ENCODE measurements at places on chromosomes 3 and 15.
A peak's percentile ranks its signal among the peaks of the same experiment; 100 is the strongest.

GRCh38 chr15:76293361-76293760 is 17.9 kb downstream of the ETFA start:
- DNase-seq = no peak

DNA sequence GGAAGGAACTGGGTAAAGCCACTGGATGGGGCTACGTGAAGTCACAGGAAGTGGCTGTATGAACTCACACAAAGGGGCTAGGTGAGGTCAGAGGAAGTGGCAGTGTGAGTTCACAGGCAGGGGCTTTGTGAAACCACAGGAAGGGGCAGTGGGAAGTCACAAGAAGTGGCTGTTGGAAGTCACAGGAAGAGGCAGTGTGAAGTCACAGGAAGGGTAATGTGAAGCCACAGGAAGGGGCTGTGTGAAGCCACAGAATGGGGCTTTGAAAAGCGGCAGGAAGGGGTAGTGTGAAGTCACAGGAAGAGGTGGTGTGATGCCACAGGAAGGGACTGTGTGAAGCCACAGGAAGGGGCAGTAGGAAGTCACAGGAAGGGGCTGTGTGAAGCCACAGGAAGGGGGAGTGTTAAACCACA is 34.6 kb downstream of the GASK1A start:
- DNase-seq = no peak

GRCh38 chr15:54577476-54578250 is 599.4 kb downstream of the UNC13C start:
- DNase-seq = no peak

- DNase-seq = no peak
Measured at GRCh38 chr3:158097593-158098308, 8.5 kb downstream of the SHOX2 start.

GRCh38 chr3:24352893-24353553 is 141.6 kb downstream of the THRB start:
- DNase-seq = no peak

DNA sequence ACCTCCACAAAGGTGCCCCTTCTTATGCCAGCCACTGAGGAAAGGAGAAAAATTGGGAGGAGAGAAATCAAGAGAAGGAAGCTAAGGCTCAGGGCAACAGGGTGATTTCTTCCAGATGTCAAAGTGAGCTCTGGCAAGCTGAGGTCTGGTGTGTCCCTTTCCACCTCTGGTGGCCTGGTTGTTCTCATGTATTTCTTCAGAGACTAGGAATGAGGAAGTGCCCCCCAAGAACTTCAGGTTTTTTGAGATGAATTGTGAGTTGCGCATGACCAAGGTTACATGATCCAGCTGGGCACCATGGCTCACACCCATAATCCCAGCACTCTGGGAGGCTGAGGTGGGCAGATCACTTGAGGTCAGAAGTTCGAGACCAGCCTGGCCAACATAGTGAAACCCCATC is 5.6 kb downstream of the RAB6B start:
- no peak for DNase-seq

DNA sequence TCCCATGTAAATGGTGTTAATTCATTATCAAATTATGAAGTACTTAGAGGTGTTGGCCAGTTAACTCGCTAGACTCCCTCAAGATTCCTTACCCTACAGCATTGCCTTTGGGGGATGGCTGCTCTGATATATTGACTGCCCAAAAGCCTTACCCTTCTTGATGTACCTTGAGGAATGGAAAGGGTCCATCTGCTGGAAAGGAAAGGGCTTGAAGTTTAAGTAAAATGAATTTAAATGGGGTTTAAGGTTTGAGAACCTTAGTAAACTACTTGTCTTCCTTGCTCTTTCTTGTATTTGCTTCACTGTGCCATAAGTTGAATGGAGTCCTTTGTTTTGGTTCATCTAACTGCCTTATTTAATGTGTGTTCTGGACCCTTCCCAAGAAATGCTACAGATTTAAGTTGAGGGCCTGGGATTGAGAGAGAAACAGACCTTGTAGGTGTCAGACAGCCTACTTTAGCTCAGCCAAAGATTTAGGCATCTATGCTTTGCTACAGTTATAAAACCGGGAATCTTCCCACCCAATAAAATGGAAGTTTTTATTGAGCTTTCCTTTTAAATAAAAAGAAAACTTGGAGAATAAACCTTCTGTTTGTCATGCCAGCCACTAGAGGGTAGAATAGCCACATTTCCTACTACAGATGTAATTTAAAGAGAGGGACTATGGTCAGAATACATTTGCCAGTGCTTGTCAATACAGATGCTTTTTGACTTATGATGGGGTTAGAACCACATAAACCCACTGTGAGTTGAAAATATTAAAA is 25.3 kb downstream of the CMSS1 start:
- DNase-seq = no peak

GRCh38 chr3:64397573-64397972 is 172.3 kb upstream of the PRICKLE2 start:
- no peak for DNase-seq

- DNase-seq = peak; percentile 97
Measured at GRCh38 chr3:16174389-16174788, at the start of gene GALNT15. GALNT15 (plus strand) TSS chr3:16174680; CDS start chr3:16175152, 472 bp downstream.

DNA sequence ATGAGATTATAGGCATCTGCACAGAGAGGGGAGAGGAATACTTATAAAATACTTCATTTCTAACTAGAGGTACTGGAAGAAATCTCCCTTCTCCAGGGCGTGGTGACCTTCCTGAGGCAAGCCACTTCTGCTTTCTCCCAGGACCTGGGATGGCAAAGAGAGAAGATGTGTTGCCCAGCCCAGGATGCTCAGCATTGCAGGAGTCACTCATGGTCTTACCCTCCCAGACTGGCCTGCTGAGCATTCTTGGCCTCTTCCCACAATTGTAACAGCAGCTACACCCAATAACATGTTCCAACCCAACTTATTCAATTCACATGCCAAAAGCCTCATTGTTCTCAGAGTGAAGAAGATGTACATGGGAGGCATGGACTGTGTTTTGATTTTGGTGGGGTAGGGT is 37.9 kb downstream of the IL20RB start:
- no peak for DNase-seq

- no peak for DNase-seq
Measured at GRCh38 chr15:96551722-96552121, 221.2 kb downstream of the NR2F2 start.

GRCh38 chr3:150080058-150080730 is 109.5 kb upstream of the PFN2 start:
- no peak for DNase-seq

DNA sequence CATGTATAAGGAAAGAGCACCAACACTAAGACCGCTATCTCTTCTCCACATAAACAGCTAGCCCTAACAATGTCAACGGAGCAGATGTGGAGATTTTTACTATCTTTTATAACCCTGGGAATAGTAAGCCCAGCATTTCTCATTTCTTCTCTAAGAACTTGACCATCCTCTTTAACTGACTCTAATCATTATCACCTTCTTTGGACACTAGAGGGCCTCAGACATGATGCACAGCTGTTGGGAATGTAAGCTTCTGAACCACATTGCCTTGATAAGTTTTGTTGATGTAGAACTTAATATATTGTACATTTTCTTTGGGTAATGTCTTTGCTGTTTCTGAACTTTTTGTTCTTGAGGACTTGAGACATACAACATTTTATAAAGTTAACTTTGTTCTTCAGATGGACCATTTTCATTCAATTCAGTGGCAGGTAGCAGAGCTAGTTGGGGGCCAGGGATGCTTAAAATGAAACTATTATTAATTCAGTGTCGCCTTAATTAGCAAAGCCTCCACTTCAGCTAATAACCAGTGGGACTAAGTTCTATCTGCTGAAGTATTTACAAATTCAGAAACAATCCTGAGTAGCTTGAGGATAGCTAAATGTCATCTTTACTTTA is 9.6 kb upstream of the TAGLN3 start:
- no peak for DNase-seq

GRCh38 chr3:20846066-20846465 is 660.1 kb upstream of the SGO1 start:
- no peak for DNase-seq

DNA sequence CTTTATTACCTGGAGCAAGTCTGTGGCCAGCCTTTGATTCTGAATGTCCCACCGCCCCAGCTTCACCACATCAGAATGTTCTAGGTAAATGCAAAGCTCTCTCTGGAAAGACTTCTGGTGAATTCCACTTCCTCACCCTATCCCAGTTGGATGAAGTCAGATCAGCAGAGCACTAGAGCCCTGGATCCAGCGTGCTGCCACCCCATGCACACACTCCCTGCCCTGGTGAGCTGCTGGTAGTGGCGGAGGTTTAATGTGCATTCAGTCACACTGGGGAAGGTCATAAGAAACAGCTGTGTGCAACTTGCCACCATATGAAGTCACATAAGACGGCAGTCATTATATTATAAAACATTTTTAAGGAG is 16.3 kb upstream of the SLC41A3 start:
- no peak for DNase-seq

GRCh38 chr3:25433868-25434267 is 5.8 kb downstream of the RARB start:
- no peak for DNase-seq

DNA sequence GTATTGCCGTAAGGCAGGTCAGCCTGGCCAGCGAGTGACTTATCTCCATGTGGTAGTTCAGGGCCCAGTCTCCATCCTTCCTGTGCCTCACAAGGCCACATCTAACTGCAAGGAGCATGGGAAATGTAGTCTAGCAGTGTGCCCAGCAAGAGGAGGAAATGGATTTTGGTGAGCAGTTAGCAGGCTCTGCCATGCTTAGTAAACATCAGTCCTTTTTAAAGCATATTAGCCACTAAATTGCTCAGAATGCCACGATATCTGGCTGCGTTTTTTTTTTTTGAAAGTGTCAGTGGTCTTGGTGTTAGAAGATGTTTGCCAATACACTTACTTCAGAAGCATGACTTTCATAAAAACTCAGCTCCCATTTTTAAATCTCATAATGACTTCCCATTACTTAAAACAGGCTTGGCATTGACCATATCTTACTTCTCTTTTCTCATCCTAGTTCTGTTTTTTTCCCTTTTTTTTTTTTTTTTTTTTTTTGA is 470.2 kb upstream of the TPRG1 start:
- no peak for DNase-seq

GRCh38 chr3:115004201-115005140 is 142.6 kb downstream of the ZBTB20 start:
- DNase-seq = no peak

- no peak for DNase-seq
Measured at GRCh38 chr3:11050666-11051323, 58.2 kb downstream of the SLC6A1 start.

- peak; percentile 68 for DNase-seq
Measured at GRCh38 chr15:95659656-95660055, 670.8 kb upstream of the NR2F2 start.

DNA sequence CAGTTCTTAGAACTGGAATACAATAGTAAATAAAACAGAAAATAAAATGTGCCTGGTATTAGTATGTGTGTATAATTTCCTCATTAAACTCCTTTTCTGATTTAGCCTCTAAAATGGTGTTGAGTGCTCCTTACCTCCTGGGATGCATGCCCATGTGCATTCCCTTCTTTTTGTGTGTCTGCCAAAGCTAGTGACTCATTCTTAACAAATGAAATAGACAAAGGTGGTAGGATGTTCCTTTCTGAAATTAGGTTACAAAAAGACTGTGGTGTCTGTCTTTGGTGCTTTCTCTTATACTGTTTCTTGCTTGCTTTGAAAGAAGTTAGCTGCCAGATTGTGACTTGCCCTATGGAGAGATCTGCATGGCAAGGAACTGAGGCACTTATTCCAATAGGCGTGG is 623.7 kb downstream of the GRM7 start:
- DNase-seq = no peak

GRCh38 chr3:177441813-177442646 is 244.7 kb upstream of the TBL1XR1 start:
- no peak for DNase-seq

DNA sequence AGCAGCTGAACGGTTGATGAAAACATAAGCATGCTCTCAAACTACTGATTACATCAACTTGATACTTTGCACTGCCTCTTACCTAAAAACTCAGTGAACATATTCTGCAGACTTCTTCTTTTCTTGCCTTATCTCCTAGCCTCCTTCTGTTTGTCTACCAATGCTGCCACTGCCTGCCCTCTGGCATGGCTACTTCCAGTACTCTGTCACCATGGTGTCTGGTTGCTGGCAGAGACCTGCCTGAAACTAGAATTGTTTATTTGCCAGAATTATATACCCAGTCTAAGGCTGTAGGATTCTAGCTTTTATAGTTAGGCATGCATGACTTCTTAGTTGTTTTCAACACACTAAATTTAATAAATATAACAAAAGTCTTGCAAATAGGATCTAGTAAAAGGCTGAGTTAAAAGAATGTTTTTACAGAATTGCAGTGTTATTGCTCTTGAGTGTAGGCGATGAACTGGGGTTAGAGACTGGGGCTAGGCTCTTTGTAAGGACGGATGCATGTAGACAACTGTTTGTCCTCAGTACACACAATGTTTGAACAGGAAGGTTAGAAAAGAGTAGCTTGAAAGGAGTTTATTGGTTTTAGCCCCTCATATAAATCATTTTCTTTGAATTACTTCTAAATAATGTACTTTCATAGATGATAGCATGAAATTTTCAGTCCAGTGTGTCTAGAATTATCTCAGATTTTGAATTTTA is 116.3 kb downstream of the KCNAB1 start:
- no peak for DNase-seq

DNA sequence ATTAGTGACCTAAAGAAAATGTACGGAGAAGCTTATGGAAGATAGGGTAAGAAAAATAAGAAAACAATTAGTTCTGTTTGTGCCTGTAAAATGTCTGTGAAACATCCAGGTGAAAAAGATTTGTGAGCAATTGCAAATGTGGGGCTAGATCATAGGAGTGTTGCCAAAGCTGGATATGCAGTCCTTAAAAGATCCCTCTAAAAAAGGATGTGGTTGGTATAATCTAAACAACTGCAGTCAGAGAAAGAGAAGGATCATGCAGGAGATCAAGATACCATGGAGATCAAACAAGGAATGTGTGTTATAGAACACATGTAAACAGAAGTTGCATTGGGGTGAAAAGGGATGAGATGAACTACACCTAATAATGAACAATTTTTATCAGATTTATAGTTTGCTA is 116.8 kb downstream of the ALCAM start:
- no peak for DNase-seq

DNA sequence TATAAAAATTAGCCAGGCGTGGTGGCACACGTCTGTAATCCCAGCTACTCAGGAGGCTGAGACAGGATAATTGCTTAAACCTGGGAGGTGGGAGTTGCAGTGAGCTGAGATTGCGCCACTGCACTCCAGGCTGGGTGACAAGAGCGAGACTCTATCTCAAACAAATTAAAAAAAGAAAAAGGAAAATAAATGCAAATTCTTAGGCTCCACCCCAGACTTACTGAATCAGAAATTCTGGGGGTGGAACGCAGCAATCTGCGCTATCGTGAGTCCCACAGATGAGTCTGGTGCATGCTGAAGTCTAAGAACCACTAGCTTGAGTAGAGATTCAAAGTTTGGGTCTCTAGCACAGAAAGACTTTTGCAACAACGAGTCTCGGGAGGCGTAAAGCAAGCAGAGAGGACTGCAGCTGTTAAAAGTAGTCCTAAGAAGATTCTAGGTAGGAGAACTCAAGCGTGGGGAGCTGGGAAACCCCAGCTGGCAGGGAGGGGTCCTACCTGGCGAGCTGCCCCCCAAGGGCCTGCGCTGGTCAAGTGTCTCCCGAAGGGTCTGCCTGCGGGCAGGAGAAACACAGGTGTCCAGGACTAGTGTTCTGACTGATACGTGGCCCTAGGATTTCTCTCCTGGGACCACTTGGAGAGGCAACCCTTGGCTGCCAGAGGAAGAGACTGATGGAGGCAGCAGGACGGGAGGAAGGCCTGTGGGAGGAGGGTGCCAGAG is 21.9 kb downstream of the CEP19 start:
- no peak for DNase-seq

GRCh38 chr3:80688814-80689213 is 921.0 kb upstream of the ROBO1 start:
- no peak for DNase-seq

GRCh38 chr15:60875681-60876080 is 353.4 kb downstream of the RORA start:
- DNase-seq = no peak
